Umbilical cord (tissue), 2 donors: ENCODE measurements at places on chromosomes 6 and 20. TPM values are rescaled to one million over a fixed set of nuclear protein-coding genes. Genes with fewer than 3 reads are reported as not detected.
A peak's percentile ranks its signal among the peaks of the same experiment; 100 is the strongest.

DNA sequence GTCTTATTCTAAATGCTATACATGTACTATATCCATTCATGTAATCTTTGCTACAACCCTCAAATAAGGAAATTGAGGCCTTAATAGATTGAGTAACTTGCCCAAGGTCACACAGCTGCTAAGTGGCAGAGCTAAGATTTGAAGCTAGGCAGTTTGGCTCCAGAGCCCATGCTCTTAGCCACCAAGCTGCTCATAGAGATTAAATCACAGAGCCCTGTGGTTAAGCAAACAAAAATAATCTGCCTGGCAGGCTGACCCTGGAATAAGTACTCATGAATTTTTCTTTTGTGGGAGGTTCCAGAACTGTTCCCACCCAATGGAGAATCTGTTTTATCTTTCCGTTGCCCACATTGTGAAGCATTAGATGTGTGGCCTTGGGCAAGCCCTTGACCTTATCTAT is 7.4 kb downstream of the AAR2 start:
- DNase-seq = no peak

The SSTR4 gene
- 2.6 TPM for total RNA-seq

The KCTD20 gene
- total RNA-seq = 67.4 TPM

The PTGIS gene
- total RNA-seq = 45.3 TPM

DNA sequence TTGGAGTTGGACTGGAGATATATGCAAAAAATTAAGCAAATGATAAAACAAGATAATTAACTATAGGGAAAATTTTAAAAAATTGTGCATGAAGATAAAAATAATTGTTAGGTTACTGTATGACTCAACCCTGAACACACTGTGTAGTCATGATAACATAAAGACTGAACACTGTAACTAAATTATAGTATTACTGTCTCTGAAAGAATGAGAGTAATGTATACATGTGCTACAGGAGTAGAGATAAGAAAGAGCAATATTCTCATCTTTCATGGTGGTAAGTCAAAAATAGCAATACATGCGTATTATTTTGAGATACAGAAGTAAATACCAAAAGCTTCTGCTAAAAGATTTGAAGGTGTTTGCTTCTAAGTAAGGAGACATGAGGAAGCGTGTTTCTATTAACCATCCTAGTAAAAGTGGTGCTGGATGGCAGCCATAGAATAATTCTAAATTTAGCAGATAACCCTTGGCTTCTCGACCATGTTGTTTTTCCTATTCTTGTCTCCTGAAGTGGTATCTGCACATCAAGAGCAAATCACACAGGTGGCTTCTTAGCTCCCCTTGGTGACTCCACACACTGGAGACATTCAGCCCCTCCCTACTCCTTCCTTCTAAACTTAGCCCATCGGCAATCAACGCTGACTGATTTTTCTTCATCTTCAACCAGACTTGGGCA is 390.6 kb upstream of the PLCB4 start:
- DNase-seq = no peak

The RSPO4 gene
- total RNA-seq = not detected

- DNase-seq = no peak
These were observed 17.7 kb upstream of the TBC1D20 start for GRCh38 chr20:480044-480443.

DNA sequence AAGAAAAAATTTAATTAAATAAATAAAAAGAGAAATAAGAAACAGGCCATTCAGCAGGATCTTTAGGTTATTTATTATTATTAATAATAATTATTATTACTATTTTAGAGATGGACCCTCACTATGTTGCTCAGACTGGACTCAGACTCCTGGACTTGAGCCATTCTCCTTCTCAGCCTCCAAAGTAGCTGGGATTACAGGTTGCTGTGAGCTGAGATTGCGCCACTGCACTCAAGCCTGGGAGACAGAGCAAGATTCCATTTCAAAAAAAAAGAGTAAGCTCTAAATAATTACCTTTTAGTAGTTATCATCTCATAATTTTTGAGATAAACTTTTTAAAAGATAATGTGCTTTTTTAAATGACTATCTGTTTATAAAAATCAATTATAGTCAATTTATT is 1102.8 kb upstream of the GJE1 start:
- DNase-seq = peak; percentile 29

The MATN4 gene
- total RNA-seq = not detected

GRCh38 chr20:34632870-34633452 is 43.9 kb downstream of the PIGU start:
- no peak for DNase-seq

GRCh38 chr20:49612127-49612738 is 44.3 kb upstream of the PTGIS start:
- no peak for DNase-seq

- no peak for DNase-seq
These were observed 89.1 kb downstream of the ME1 start for GRCh38 chr6:83341765-83342164.

DNA sequence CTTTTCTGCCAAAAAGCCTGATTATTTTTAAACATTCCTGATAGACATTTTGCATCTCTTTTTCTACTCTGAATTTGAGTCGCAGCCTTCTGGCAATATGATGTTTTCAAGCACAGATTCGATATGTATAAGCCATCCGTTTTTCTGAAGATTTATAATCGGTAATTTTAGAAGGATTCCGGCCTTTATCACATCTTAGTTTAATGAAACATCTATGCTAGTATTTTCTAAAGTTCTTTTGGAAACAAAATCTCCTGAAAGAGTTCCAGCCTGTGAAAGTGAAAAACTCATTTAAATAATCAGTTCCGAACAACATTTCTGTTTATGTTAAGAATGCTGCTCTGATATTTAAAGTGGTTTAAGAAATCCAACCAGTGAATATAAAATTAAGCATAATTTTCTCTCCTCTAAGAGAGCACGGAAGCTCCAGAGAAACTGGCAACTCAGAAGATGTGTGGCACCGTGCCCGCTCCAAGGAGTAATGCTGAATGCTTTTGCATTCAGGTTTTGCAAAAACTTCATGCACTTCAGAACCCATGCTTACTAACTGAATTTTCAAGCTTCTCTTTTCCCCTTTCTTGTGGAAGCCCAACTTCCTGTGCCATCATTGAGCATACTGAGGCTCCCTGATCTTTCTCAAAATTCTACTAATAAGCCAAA is 20.7 kb downstream of the NDUFAF4 start:
- no peak for DNase-seq

DNA sequence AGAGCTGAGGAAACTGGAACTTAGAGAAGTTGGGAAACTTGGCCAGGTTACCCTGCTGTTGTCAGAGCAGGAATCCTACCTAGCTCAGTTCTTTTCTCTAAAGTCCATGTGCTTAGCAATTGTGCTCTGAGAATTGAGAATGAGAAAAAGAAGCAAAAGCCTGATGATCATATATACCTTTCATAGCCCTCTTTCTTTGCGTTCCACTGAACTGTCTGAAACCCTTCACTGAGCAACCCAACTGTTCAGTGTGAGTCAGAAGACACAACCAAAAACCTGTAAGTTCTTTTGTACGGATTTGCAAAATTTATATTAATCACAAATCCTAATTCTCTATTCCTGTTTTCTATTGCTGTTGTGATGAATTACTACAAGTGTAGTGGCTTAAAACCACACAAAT is 80.6 kb downstream of the PHF3 start:
- DNase-seq = no peak

DNA sequence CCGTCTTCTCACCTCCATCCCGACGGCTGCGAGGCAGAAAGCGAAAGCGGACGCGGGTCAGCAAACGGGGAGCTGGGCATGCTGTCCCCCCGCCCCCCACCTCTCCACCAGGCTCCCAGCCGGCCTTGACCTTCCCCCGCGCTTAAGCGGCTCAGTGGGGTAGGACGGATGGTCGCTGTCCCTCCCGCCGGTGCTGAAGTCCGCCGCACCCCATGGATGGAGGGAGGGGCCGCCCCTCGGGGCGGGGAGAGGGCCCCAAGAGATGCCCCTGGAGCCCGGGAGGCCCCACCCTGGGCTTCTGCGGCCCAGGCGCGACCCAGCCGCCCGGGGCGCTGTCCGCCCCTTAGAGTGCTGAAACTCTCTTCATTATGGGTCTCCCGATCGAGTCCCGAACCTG is at the start of gene KCNB1:
TSS of gene KCNB1 (minus strand) at position 48 of the 397 bp plus-strand sequence. CDS start 188 bp downstream, outside the sequence.
- peak; percentile 85 for DNase-seq

- no peak for DNase-seq
These were observed 86.9 kb downstream of the C6orf118 start for GRCh38 chr6:165222315-165223025.

The PI3 gene
- not detected for total RNA-seq

- no peak for DNase-seq
These were observed 102.0 kb downstream of the SMLR1 start for GRCh38 chr6:130929036-130929678.

- peak; percentile 80 for DNase-seq
These were observed 50.7 kb upstream of the CD83 start for GRCh38 chr6:14066782-14067406.

DNA sequence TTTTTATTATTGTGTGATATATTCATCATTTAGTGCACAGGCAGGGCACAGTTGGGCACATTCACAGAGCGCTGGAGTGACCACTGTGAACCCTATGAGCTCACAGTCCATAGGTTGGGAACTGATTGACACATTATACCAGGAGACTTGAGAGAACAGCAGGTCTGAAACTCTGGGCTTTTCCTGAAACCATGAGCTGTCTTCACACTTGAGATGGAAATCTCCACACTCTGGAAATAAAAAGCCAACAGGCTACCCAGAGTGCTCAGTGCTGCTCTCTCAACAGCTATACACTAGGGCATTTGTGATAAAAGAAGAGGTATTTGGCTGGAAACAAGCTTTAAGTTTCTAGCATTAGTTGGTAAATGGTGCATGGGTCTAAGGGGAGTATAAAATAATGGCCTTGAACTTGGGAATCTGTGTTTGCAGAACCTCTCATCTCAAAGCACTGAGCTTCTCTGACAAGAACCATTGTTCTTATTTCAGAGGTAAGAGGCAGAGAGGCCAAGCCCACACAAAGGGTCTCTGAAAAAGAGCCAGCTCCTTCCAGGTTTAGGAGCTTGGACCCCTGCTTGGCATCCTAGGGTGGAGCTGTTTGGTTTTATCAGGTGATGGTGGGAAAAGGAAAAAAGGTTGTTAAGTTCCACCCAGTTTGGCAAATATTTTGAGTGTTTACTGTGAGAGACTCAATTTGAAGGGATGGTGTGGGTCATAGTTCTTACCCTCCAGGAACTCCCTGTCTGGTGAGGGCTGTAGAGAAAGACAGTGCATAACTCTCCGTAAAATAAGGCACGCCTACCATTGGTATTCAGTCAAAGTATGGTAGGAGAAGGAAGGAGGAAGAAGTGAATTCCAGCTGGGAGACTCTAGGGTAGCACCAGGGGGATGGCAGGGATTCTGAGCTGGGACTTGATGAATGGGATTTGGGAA is 14.5 kb downstream of the CHMP4B start:
- no peak for DNase-seq

- no peak for DNase-seq
These were observed 186.8 kb downstream of the FUT9 start for GRCh38 chr6:96202571-96202970.

DNA sequence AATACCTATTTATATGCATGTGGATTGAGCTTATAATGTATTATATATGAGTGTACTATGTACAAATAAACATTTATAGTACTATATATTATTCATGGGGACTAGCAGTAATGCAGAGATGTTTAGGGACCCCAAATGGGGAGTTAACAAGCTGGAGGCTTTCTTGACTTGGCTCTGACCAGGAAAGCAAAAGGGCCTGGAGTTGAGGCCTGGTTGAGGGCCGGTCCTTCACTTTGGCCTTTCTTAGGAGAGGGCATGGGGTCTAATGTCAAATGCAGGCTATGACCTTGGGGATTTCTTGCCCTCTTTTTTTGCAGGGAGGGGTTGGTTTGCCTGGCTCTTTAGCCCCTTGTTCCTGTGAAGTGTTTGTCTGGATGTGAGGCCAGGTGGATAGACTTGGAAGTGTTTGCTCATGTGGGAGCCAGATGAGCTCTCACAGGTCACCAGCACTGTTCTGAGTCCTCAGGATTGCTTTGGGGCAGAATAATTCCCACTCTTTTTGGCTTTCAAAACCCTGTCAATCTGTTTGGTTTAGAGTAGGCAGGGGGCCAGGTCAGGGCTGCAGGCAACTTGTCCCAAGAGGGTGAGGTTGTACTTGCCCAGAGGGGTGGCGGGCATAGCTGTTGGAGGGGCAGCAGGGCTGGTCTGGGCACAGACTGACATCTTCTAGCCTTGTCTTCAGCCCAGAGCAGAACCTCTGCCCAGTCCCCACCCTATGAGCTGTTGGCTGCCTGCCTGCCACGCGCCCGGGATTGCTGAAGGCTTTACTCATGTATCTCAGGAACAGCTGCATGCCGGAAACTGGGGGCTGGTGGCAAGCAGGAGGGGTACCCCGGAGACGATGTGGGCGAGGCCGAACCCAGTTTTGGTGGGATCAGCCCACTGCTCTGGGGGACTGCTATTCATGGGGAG is 14.6 kb downstream of the TJAP1 start:
- DNase-seq = peak; percentile 85

- no peak for DNase-seq
These were observed 61.8 kb downstream of the BANF2 start for GRCh38 chr20:17761604-17762003.

The TRIM40 gene
- total RNA-seq = 0.48 TPM

GRCh38 chr6:36247693-36248092 is 22.2 kb upstream of the PNPLA1 start:
- DNase-seq = peak; percentile 19

DNA sequence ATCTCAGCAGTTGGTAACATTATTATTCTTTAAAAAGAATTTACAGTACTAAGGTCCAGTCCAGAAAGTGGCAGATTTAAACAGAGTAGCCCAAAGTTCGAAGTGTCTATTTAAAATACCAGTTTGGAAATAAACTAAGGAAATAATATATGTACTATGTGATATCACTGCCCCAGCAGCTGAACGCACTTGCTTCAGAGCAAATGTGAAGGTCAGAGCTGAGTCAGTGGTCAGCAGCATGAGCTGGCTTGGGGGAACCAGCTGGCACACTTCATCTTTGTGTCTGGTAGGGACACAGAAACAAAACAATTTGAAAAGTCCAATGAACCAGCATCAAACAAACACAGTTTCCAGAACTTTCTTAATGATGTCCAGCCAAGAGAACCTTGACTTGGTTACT is 15.4 kb downstream of the TMEM14B start:
- no peak for DNase-seq

- DNase-seq = no peak
These were observed 149.0 kb downstream of the FUT9 start for GRCh38 chr6:96164802-96165201.

The BNIP5 gene
- total RNA-seq = 1.2 TPM

GRCh38 chr6:103335412-103335811 is 1524.3 kb downstream of the HACE1 start:
- DNase-seq = no peak

The ZNF292 gene
- 62.8 TPM for total RNA-seq

DNA sequence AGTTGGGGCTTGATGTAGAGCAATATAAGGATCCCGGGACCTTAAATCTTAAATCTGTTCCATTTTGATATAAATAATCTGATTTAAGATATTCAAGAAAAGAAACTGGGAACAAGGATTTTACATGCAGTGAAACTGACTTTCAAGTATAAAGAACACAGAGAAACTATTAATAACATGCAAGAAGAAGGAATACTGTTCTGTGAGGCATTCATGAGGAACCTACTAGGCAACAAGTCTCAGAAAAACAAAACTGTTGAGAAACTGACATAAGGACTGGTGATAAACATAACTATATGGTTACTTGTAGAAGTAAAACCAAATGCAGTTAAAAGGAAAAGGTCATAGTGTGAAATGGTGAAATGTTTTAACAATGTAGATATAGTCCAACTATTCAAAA is 15.8 kb downstream of the HDDC2 start:
- DNase-seq = no peak

The SLC17A5 gene
- 52.0 TPM for total RNA-seq
